ENCODE measurements at places on chromosomes 11 and 22.

DNA sequence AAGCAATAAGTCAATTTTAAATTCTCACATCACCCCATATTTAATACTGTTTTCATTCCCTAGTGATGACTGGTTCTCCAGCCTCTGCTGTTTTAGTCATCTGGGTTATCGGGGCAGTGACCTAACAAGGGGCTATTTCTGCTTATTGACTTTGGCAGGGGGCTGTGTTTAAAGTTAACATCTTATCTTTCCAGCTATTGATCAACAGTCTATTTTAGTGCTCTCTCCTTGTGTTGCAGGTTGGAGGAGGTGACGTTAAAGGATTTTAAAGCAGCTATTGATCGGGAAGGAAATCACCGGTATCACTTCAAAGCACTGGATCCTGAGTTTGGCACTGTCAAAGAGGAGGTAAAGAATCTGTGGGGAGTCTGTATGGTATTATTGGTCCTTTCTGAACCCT is 7.7 kb upstream of the DLAT start:
- DNase-seq, result no peak

DNA sequence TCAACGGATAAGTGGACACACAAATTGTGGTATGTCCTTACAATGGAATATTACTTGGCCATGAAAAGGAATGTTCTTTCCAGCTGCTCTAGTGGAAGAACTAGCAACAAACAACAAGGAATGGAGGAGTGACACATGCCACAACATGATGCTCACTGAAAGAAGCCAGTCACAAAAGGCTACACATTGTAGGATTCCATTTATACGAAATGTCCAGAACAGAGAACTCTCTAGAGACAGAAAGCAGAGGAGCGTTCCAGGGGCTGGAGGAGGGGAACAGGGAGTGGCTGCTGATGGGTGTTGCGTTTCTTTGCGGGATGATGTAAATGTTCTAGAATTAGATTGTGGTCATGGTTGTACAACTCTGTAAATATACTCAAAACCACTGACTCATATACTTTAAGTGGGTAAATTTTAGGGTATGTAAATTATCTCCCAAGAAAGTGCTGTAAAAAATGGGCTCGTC is 32.4 kb upstream of the PDGFB start:
- no peak for DNase-seq

DNA sequence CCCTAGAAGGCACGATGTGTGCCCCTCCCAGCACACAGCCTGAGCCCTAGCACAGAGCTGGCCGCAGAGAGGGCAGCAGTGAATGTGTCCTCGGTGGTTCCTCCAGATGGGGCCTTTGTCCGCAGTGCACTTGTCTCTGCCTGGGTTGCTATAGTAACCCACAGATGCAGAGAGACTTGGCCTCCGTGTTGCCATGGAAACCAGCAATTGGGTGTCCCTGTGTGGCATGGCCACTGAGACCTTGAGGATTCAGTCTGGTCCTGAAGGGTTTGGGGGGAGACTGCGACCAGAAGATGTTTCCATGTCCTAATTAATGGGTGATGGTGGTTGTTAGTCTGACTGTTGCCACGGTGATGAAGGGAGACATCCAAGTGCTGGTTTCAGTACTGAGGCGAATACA is 42.6 kb upstream of the TUB start:
- DNase-seq, result no peak

- no peak for DNase-seq
These were observed 56.8 kb downstream of the CDKN1C start for GRCh38 chr11:2828585-2829330.

GRCh38 chr11:36577859-36578258 is 10.1 kb downstream of the RAG1 start:
- DNase-seq, result no peak

DNA sequence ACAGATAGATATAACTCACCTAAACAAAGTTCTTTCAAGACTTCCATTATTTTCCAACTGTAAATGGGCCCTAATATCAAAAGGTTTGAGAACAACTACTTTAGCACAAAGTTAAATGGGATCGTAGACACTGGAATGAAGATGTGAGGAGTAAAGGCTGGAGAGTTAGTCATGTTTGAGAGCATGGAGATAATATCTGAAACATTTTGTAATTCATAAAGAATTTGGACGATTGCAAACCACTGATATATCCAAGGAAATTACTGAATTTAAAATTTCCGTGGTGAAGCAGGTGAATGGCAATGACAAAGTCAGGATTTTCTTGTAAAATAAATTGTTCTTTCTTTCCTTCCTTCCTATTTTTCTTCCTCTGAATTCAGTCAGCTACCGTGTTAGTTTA is 564.9 kb downstream of the CNTN5 start:
- no peak for DNase-seq

- DNase-seq, result no peak
These were observed 13.1 kb downstream of the C11orf96 start for GRCh38 chr11:43955381-43956118.

DNA sequence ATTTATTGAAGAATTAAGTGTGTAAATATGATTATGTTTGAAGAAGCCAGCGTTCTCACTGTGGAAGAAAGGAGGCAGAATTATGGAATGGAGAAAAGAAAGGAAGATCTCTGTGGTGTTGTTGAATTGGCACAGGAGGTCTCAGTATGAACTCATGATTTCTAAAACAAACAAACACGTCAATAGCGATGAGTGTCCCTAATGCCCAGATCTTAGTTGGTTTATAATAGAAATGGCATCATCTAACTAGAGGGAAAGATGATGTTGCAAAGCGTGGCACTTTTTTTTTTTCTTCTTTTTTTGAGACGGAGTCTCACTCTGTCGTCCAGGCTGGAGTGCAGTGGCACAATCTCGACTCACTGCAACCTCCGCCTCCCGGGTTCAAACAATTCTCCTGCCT is 39.2 kb upstream of the SLN start:
- DNase-seq, result no peak

DNA sequence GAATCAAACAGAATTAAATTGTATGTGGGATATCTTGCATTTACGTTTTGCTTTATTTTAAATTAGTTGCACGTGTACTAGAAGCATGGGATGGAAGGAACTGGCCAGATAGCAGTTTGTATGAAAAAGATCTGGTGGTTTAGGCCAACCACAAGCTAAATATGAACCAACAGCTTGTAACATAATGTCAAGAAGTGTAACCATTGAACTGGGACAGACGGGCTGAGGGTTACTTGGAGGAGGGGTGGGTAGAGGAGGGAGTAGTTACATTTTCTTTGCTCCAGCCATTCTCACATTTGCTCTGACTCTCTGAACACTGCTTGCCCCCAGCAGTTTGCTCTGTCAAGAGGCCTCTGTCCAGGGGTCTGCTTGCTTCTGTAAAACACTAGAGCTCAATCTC is 31.7 kb upstream of the CXCR5 start:
- no peak for DNase-seq

DNA sequence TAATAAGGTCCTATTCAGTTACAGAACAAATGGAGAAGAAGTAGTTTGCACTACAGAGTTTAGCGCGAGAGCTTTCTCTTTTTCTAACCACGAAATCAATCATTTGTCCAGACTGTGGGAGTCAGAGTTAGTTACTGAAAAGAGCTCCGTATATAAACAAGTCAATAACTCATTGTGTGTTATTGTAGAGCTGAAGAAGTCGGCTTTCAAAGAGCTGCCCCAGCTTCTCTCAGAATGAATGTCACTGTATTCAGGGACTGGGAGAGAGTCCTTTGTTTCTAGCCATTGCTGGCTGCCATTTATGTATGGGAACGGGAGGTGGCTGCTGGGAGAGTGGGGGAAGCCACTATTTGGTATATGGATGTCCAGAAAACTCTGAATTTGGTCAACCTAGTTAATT is 227.8 kb downstream of the DCDC1 start:
- DNase-seq, result no peak

DNA sequence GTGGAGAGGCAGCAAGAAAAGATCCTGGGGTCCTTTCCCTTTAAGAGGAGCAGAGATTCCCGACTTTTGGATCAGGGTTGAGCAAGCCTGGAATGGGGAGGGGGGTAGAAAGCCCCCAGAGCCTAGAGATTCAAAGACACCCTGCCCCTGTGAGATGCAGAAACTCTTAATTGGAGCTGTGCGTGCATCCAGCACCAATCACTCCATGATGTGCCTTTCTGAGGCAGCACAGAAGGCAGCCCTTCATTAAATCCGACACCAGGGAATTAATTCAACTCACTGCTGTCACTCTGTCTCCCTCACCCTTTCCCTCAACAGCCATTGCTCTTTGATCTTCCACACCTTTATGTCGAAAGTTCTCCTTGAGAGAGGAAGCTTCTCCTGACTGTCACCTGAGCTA is 43.0 kb downstream of the DSCAML1 start:
- no peak for DNase-seq

DNA sequence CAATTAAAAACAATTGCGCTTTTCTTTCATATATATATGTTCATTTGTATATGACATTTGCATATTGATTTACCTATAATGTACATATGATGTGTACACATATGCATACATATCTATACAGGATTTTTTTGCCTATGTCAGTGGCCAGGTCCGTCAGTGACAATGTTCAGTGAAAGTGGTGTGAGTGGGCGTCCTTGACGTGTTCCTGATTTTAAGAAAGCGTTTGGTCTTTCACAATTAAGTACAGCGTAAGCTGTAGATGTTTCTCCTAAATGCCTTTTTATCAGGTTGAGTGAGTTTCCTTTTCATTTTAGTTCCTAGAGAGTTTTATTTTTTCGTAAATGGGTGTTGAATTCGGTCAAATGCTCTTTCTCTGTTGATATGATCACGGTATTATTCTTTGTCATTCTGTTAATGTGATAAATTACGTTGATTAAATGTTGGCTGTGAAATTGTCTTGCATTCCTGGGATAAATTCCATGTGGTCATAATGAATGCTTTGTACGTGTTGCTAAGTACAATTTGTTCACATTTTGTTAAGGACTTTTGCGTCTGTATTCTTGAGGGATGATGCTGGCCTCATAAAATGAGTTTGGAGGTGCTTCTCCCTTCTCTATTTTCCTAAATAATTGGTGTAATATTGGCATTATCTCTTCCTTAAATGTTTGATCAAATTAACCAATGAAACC is 10.6 kb upstream of the GNB1L start:
- DNase-seq, result no peak

GRCh38 chr11:83554876-83555275 is 268.7 kb upstream of the CCDC90B start:
- DNase-seq, result no peak

DNA sequence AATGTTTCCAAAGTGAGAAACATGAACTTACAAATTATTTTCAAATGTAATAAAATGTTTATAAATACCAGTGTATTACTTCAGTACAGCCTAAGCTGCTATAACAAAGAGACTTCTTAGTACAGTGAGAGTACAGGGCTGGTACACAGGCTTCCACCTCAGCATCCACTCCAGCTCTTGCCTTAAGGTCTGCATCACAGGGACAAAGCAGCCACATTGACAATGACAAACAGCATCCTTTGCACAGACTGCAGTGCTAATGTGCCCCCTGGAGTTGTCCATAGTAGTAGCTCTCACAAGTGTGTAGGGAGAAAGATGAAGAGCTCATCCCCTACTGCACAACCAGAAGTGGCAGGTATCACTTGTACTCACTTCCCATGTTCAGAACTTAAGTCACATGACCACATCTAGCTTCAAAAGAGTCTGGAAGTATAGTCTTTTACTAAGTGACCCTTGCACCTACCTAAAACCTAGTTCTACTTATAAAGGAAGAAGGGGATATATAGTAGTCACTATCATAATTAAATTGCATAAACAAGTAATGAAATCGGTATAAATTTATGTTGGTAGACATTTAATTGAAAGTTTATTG is 10.7 kb upstream of the LIPT2 start:
- no peak for DNase-seq

- no peak for DNase-seq
These were observed 436.9 kb downstream of the GUCY1A2 start for GRCh38 chr11:106581399-106581798.

- DNase-seq, result no peak
These were observed 98.2 kb upstream of the NAV2 start for GRCh38 chr11:19614370-19614940.

DNA sequence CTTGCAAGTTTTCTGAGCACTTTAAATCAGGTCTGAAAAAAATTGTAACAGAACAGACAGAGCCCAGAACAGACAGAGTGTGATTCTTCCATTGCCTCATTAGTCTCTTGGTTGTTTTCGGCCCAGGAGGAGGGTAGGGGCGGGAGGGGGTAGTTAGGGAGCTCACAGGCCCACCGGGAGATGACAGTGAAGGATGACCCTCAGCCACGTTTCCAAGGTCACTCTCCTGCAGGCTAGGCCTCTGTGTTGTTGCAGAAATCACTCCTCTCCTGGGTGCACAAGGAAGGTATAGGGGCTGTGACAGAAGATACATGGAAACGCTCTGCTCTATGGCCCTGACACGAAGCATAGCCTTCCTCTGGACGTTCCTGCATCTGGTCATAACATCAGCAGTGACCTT is 69.3 kb downstream of the ABTB2 start:
- DNase-seq, result no peak

- DNase-seq, result no peak
These were observed 719 bp downstream of the TALDO1 start for GRCh38 chr11:748007-748359.

GRCh38 chr11:96055706-96056387 is 131.9 kb upstream of the MTMR2 start:
- peak; percentile 35 for DNase-seq

GRCh38 chr11:121452609-121453150 is at the start of gene SORL1-AS1:
Gene SORL1-AS1 (minus strand): TSS chr11:121452967.
- DNase-seq, result peak; percentile 73

DNA sequence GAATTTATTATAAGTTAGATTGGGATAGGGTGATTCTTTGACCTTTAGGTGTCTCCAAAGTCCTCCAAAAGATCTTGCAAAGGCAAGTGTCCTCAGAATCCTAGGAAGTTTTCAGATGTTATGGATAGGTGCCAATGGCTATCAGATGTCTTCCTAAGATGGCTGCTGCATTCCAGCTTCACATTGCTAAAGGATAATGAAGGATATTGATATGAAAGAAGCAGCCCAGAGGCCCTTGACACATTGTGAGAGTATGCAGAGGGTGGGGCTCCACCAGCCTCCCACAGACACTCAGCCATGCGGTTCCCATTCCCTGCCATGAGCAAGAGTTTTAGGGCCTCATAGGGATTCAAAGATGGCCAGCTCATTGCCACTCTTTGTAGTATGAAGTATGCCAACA is 22.3 kb upstream of the GLYATL2 start:
- DNase-seq, result no peak

DNA sequence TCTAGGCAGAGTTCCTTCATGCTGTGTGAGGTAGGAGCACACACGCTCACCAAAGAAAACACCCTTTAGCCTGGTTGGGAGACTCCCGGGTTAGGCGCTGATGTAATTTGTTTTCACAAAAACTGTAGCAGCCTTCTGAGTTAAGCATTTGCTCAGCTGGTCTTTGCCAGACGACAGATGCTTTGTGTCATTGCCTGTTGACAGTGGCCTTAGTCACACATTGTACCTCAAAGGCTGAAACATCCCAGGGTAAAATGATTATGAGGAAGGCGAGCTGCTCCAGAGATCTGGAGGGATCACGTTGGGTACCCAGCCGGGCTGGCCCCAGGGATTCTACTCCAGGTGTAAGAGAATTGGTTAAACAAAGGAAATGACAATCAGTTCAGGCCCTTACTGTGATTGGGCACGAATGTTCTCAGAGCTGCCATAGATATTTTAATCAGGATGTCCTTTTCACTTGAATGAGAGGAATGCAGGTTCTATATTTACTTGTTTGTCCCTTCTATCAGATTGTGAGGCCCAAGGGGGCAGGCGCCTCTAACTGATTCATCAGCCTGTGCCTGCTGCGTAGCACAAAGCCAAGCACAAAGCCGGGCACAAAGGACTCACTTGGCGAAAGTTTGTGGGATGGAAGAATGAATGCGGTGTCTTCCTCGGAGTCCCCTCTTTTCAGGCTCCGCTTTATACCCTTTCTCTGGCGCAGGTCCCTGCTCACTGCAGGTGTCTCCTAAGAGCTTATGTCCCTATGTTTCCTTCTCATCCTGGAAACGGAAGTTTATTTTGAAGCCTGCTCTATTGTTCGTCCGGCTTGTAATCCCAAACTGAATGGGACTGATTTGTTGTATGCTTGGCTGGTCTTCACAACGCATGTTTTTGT is 47.1 kb downstream of the ADM start:
- DNase-seq, result no peak
